ENCODE measurements at places on chromosomes 13 and 19.

GRCh38 chr13:97141097-97141496 is 81.0 kb upstream of the MBNL2 start:
- no peak for DNase-seq

DNA sequence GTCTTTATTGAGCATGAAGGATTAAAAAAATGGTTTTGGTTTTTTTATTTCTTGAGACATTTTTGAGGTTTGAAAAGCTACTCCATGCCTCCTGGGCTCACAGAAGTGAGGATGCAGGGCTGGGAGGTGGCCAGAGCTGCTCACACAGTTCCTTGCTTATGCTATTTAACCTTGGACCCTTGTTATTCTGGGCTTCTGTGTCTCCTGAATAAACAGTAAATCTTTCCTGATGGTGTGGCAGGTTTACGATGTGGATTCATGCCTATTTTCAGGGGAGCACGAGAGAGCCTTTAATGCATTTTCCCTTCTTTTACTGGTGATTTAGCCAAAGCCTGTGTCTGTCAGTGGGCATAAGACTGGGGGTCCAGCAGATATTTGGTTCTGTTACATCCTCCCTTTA is 34.3 kb upstream of the PCDH8 start:
- DNase-seq = no peak

DNA sequence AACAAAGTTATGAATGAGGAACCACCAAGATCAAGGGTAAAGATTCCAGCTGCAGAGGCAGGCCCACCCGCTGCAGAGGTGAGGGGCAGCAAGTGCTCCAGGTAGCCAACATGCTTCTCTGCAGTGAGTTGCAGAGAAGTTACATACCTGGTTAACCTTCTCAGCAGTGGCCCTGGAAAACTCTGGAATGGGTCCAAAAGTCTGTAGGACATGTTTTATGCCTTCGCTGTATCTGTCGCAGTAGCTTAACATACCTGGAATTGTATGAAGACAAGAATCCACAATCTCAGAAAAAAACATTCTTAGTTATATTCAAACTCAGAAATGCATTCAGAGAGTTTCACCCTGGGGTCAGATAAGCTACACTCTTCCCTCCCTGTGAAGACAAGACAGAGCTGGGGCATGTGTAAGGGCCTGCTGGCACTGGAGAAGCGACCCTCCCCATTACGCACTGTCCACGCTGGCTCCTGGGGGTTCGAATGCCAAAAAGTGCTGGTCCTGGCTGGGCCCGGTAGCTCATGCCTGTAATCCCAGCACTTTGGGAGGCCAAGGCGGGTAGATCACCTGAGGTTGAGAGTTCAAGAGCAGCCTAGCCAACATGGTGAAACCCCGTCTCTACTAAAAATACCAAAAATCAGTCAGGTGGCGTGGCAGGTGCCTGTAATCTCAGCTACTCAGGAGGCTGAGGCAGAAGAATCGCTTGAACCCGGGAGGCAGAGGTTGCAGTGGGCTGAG is 121.0 kb downstream of the CRYL1 start:
- no peak for DNase-seq

GRCh38 chr13:20019043-20019442 is 60.5 kb downstream of the ZMYM2 start:
- DNase-seq = no peak

GRCh38 chr19:38729653-38730469 is 14.4 kb downstream of the CAPN12 start:
- peak; percentile 68 for DNase-seq

DNA sequence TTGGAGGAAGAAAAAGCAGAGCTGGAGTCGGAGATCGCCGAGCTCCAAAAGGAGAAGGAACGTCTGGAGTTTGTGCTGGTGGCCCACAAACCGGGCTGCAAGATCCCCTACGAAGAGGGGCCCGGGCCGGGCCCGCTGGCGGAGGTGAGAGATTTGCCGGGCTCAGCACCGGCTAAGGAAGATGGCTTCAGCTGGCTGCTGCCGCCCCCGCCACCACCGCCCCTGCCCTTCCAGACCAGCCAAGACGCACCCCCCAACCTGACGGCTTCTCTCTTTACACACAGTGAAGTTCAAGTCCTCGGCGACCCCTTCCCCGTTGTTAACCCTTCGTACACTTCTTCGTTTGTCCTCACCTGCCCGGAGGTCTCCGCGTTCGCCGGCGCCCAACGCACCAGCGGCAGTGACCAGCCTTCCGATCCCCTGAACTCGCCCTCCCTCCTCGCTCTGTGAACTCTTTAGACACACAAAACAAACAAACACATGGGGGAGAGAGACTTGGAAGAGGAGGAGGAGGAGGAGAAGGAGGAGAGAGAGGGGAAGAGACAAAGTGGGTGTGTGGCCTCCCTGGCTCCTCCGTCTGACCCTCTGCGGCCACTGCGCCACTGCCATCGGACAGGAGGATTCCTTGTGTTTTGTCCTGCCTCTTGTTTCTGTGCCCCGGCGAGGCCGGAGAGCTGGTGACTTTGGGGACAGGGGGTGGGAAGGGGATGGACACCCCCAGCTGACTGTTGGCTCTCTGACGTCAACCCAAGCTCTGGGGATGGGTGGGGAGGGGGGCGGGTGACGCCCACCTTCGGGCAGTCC is 5.0 kb downstream of the FOSB start:
- no peak for DNase-seq

GRCh38 chr13:21115231-21115630 is 53.8 kb upstream of the LATS2 start:
- DNase-seq = no peak

DNA sequence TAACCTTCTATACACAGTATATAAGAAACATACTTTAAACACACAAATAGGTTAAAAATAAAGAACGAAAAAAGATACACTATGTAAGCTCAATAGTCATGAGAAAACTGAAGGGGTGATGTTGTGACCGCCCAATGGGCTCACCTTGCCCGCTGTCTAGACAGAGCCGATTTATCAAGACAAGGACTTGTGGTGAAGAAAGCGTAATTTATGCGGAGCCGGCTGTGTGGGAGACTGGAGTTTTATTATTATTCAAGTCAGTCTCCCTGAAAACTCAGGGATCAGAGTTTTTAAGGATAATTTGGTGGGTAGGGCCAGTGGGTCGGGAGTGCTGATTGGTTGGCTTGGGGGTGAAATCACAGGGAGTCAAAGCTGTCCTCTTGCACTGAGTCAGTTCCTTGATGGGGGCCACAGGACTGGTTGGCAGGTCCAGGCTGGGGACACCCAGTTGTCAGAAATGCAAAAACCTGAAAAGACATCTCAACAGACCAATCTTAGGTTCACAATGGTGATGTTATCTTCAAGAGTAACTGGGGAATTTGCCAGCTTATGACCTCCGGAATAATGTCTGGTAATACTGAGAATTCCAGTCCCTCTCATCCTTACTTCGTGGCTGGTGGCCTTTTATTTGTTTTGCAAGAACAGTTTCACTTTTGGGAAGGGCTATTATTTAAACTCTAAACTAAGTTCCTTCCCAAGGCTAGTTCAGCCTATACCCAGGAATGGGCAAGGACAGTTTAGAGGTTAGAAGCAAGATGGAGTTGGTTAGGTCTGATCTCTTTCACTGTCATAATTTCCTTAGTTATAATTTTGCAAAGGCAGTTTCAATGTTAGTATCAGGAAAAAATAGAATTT is 96.6 kb downstream of the UBL3 start:
- DNase-seq = no peak

DNA sequence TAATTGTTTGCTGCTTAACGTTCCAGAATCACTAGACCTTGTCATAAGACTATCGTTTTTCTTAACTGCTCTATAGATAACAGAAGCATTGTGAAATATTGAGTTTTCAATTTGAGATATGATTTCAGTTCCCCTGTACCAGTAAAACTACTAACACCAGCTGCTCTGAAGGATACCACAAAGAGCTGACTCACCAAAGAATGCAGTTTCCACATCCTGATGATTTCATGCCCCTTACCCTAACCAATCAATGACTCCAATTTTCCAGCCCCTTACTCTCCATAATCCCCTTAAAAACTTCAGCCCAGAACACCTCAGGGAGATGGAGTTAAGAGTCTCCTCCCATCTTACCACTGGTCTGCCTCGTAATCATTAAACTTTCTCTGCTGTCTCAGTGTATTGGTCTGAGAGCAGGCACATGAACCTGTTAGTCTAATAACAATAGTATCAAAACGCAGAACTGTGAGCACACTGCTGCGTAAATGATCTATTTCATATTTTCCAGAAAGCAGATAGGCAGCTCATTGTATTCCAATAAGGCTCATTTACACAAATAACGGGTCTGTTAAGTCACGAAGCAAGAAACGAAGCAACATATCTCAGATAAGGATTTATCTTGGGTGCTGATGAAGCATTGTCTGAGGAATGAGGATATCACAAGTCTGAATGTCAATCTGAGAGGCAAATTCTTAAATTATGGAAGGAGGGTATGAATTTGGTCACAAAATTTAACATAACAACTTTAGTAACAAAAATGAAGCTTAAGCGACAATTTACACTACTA is 14.1 kb upstream of the CCNA1 start:
- no peak for DNase-seq

- DNase-seq = no peak
Measured at GRCh38 chr13:110559986-110560385, 1.5 kb downstream of the RAB20 start.

DNA sequence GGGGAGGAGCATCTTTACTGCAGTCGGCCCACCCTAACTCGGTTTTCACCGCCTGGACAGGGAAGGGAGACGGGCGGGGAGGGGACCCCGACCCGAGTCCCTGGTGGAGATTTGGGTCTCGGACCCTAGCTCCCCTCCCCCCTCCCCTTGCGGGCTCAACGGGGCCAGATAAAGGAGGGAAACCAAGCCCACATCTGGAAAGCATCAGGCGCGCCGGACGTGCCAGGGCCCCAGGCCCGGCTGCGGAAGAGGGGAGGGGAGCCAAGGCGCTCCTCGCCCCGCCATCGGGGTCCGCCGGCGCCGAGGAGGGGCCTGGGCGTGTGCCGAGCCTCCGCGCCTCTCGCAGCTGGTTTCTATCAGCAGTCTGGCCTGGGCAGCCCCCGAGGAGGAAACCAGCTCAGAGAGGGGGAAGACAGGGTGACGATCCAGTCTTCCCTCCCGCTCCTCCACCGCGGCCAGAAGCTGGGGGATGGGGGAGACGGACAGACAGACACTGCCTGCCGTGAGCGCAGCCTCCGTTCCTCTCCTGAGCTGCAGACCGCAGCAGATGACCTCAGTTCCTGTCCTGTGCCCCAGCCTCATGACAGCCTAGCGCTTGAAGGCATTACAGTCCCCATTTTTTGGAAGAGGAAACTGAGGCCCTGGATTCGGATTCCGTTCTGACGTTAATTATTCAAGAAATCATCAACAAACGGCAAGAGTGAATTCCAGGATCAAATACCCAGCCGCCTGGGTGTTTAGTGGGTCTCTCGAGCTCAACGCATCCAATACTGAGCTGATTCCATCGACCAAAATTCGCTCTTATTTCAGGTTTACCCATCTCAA is 3.6 kb upstream of the GNG8 start:
- DNase-seq = no peak

DNA sequence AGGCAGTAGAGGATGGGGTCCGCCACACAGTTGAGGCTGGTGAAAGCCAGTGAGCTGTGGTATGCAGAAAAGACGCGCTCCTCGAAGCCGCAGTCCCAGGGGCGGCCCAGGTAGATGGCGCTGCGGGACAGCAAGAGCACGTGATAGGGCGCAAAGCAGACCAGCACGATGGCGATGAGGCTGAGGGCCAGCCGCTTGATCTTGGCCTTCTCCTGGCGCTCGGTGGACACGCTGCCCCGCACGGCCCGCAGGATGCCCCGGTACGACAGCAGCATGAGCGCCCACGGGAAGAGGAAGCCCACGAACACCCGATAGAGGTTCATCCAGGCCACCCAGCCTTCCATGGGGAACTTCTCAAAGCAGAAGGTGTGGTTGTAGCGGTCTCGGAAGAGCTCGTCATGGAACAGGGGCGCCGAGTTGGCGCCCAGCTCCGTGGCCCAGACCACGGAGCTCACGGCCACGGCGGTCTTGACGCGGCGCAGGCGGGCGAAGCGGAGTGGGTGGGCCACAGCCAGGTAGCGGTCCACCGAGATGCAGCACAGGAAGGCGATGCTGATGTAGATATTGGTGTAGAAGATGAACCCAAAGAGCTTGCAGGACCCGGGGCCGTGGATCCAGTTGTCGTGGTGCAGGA is 6.5 kb upstream of the OPA3 start:
- DNase-seq = no peak

GRCh38 chr19:36040495-36040894 is 7.8 kb upstream of the CLIP3 start:
- DNase-seq = no peak

DNA sequence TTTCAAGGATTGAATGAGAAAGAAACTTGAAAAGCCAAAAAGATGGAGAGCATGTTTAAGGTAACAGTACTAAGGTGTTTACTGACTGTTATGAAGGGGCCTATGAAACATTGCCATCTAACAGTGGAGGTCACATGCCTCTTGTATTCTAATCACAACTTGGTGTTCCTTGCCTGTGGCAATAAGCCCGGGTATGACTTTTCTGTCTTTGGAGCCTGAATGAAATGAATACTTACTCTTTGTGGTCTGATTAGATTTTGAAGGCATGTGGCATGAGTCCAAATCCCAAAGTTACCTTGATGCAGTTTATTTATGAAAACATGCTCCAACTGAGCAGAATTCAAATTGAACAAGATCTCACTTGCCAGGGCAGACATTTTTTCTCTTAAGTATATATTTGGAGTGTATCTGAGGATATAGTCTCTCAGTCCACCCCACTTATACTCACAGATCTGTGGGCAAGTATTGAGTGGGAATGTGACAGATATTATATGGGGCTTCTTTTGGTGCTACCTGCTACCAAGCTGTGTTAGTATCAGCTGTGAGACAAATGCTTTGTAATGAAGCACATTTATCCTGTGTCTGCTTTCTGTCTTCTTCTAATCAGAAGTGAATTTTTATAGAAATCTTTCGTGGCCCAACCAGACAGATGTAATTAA is 67.5 kb downstream of the B3GLCT start:
- DNase-seq = no peak
